T47D (cell line): ENCODE measurements at places on chromosomes 4 and X.

- no peak for DNase-seq
Measured at GRCh38 chrX:12480956-12481355, 310.3 kb upstream of the PRPS2 start.

- DNase-seq: no peak
Measured at GRCh38 chr4:141804836-141805235, 168.5 kb downstream of the IL15 start.

- no peak for DNase-seq
Measured at GRCh38 chr4:151403656-151404055, 5.3 kb upstream of the FHIP1A start.

- DNase-seq: no peak
Measured at GRCh38 chrX:40504801-40505605, 75.8 kb upstream of the ATP6AP2 start.

DNA sequence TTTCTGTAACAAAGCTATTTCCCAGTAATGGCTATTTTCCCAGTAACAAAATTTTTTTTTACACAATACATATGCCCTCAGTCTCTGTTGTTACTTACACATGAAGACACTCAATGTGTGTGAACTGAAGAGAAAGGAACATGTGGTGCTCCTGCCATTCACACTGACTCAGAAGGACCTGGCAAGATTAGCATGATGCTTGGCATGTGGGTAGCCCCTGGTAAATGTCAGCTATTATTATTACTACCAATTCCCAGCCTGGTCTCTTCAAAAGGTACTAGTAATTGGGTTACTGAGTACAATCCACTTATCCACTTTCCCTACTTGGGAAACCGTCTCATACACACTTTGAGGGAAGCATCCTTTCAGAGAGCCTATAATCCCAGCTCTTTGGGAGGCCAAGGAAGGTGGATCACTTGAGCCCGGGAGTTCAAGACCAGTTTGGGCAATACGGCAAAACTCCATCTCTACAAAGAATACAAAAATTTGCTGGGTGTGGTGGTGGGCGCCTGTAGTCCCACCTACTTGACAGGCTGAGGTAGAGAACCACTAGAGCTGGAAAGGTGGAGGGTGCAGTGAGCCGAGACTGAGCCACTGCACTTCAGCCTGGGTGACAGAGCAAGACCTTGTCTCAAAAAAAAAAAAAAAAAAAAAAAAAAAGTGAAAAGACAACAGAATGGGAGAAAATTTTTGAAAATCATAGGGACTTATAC, 14.6 kb downstream of the RBBP7 start:
- no peak for DNase-seq

- DNase-seq: no peak
Measured at GRCh38 chr4:161457311-161457710, 706.5 kb downstream of the FSTL5 start.

- DNase-seq: no peak
Measured at GRCh38 chr4:138804711-138805110, 210.9 kb upstream of the NOCT start.

GRCh38 chr4:84944947-84945346, 21.5 kb downstream of the WDFY3 start:
- no peak for DNase-seq

- no peak for DNase-seq
Measured at GRCh38 chr4:36772154-36772516, 472.4 kb upstream of the NWD2 start.

DNA sequence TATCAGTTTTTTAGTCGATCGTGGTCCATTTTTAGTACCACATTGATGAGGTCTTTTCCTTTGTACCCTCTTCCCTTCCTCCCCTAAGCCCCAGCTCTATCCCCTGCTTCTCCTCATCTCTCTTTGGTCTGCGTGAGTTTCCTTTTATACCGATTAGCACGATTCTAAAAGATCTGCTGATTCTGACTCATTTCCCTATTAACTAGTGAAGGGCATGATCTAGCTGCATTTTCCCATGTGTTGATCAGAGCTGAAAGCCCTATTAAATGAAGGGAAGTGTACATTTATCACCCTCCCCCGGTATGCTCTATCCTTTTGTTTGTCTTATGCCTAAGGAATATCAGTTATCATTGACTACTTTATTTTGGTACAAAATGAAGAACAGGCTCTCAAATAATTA, 181.7 kb upstream of the NPY2R start:
- DNase-seq: no peak

GRCh38 chr4:25970691-25971432, 56.8 kb downstream of the SMIM20 start:
- DNase-seq: no peak

GRCh38 chr4:123573866-123574508, 177.4 kb downstream of the SPRY1 start:
- DNase-seq: no peak

GRCh38 chr4:128162434-128162833, 101.3 kb downstream of the LARP1B start:
- DNase-seq: no peak

- no peak for DNase-seq
Measured at GRCh38 chrX:107675823-107676555, 47.7 kb downstream of the PRPS1 start.

DNA sequence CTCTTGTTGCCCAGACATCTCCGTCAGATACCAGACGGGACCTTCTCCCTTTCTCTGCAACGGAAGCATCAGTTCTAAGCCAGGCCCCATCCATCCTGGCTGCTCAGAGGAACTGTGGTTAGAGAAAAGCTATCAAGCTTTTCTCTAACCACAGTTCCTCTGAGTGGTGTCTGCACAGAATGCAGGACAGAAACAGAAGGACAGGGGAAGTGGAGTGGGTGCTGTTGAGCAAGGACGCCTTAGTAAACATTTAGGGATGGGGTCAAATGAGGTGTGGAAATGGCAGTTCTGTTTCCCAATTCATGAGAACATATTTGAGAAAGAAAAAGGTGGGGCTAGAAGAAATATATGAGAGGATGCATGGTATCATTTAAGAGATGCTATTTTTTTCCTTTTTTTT, 283.8 kb downstream of the CRLF2 start:
- no peak for DNase-seq

- no peak for DNase-seq
Measured at GRCh38 chr4:161442921-161443320, 720.9 kb downstream of the FSTL5 start.

DNA sequence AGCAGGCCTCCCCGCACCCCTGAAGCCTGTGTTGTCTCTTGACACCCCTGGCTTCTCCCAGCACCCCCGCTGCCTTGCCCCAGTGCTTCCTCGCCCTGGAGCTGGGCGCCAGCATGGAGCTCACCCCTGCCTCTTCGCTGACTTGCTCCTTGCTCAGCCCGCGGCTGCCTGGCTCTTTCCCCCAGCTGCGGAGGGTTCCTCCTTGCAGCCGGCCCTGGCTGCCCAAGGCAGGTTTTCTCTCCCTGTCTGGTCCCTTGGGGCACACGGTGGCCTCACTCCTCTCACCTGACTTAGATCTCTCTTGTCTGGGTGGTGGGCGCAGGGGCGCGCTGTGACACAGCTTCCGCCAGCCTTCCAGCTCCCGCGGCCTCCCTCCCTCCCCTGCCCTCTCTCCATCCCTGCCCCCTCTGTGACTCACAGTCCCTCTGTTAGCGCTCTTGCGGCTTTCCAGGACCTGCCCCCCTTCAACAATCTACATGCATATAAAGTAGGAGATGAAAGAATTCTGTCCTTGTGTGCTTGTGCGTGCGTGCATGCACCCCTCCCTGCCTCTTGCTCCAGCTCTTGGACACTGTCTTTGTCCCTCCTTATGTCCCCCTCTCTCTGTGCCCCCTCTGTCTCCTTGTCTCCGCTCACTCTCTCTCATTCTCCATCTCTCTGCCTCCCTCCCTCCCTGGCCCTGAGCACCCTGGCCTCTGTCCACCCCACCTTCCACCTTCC, 2.2 kb downstream of the PLXNB3 start:
- DNase-seq: no peak
